GDM1 (cell line): ENCODE measurements at places on chromosomes 5 and 9.

- no peak for DNase-seq
Measured at GRCh38 chr5:130692770-130693169, 472.3 kb downstream of the HINT1 start.

GRCh38 chr9:32906213-32906612 lies 95.2 kb downstream of the APTX start:
- DNase-seq = peak; percentile 71

DNA sequence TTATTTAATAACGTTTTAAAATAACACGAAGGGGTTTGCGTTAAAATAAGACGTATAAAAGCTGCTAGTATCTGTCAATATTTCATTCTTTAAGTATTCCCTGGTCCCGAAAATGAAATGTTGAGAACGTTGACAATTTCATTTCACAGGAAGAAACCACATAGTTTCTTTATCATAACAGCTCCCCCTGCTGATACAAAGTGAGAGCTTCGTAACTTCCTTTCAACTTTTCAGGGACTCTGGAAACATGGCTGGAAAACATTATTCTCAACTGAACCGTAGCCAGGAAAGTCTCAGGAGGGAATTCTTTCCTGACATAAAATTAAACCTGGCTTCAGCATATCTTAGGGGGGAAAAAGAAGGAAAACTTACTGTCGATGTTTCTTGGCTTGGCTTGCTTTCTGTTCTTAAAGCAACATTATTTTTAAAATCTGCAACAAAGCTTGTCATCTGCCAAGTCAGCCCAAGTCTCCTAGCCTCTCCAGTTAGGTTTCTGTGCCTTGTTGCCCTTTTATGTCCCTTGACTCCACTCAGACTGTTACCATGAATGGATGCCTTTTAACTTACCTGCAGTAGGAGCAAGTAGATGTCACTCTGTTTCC lies 122.9 kb upstream of the DAB2 start:
- DNase-seq = no peak

DNA sequence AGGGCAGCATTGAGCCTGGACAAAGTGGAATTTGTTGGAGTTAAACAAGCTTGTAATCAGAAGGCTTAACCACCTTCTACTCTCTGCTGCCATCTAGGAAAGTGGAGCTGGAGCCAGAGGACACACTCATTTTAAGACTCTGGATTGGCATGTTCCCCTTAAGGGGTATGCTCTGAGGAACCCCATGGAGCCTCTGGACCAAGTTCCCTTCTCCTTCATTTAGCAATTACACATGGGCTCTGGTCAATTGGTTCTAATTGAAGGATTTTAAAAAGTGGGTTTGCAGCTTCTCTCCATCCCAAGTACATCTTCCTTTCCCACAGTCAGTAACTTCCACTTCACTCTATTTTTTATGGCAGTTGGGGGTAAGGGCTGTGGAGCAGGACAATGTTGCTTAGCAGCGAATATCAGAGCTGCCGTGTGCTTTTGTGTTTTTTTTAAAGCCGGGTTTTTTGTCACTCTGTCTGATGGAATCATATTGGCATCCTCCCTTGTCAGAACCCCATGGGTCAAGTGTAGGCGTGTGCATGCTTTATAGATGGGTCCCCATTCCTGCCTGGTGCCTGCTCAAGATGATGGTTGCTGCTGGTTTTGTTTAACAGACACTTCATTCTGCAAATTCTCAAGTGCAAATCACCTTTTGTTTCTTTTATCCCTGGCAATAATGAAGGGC lies 330.7 kb upstream of the ADAMTSL1 start:
- DNase-seq = no peak

GRCh38 chr9:35882996-35883395 lies 12.8 kb upstream of the OR13J1 start:
- no peak for DNase-seq

DNA sequence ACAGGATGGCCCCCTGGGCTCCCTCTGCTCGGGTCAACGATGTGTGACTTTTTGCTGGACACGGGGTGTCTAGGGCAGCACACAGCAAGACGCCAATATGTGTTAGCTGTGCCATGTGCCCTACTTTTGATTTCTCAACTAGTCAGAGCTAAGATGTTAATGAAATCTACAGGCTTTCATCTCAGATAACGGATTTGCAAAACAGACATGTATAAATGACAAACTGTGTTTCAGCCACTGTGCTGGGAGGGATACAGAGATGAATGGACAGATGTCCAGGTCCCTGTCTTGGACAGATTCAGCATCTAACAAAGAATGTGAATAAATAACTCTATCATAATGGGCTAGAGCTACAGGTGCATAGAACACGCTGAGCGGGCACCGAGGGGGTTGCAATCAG lies 160.2 kb upstream of the LHFPL2 start:
- no peak for DNase-seq

DNA sequence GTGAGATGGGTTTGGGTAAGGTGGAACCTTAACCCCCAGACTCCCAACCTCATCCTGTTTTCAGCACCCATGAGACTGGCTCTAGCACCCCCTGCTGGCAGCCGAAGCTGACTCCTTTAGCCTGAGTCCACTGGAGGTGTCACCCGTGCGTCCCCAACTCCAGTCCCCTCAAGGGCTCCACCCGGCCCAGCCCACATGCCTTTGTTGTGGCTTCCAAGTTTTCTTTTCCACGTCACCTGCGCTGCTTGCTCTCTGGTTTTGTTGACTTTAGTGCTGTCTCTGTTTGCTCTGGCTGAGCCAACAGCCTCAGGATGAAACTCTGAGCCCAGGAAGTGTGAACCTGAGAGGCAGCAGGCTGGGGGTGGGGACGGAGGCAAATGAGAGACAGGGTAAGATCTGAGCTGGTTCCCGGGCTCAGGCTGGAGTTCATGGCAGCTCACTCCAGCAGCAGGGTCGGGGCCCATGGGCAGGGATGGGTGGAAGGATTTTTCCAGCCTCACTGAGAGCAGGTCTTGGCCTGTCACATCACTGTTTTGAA lies 13.2 kb upstream of the AQP7 start:
- DNase-seq = peak; percentile 41

DNA sequence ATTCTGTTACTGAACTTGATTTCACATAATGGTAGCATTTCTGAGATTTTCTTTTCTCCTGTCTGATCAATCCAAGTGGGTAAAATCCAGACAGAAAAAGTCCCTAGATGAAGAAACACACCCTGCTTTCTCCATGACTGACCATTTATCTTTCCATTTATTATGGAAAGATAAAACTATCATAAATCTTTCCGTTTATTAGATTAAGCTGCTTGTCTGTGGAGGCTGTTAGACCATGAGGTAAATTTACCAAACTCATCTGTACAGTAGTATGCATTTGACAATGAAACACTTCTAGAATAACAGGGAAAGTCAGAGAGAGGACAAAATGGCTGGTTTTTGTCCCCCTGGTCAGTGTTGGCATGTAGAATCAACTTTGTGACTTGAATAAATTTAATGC lies 491.2 kb upstream of the SEMA6A start:
- no peak for DNase-seq
